T-cell (primary cell): ENCODE measurements at places on chromosomes 11 and 22. TPM values are rescaled to one million over a fixed set of nuclear protein-coding genes. Genes with fewer than 3 reads are reported as not detected.

Gene GPHA2
- not detected for total RNA-seq

Gene NCAPH2
- total RNA-seq = 110 TPM

Gene MCHR1
- not detected for total RNA-seq

Gene TMEM191B
- total RNA-seq = not detected

Gene NPAS4
- total RNA-seq = not detected

Gene MS4A1
- 14.5 TPM for total RNA-seq

Gene OR6M1
- not detected for total RNA-seq

Gene CCDC157
- 5.1 TPM for total RNA-seq

Gene OR5B21
- total RNA-seq = 0.54 TPM

Gene JHY
- 7.3 TPM for total RNA-seq

Gene PTPRCAP
- total RNA-seq = 211 TPM

Gene C11orf16
- total RNA-seq = not detected

Gene CLDN5
- total RNA-seq = not detected

Gene SAMM50
- 40.4 TPM for total RNA-seq

Gene SLC17A6
- not detected for total RNA-seq

Gene SMC1B
- 0.06 TPM for total RNA-seq

Gene HPX
- total RNA-seq = 2.5 TPM

Gene HORMAD2
- total RNA-seq = not detected

Gene CEP126
- 1.6 TPM for total RNA-seq

Gene PANX3
- total RNA-seq = not detected

Gene OR8B8
- not detected for total RNA-seq

Gene LRRC56
- total RNA-seq = 4.4 TPM

Gene BIK
- 2.7 TPM for total RNA-seq

Gene OR5A1
- not detected for total RNA-seq

Gene NNMT
- total RNA-seq = not detected

Gene TREH
- total RNA-seq = not detected

Gene KRTAP5-10
- not detected for total RNA-seq

Gene RAB6A
- total RNA-seq = 118 TPM

Gene MFRP
- not detected for total RNA-seq

Gene MMP13
- not detected for total RNA-seq

Gene PRDM11
- total RNA-seq = 9.1 TPM

Gene CBLIF
- total RNA-seq = not detected

Gene PDGFD
- total RNA-seq = 1.2 TPM

Gene TYR
- not detected for total RNA-seq

Gene TH
- total RNA-seq = not detected

Gene CREB3L1
- total RNA-seq = not detected

Gene KLHDC7B
- total RNA-seq = 5.9 TPM

Gene KCNJ4
- not detected for total RNA-seq

Gene CXCR5
- total RNA-seq = 6.3 TPM

Gene CDON
- total RNA-seq = 1.7 TPM

Gene SOX6
- not detected for total RNA-seq

Gene GRM5
- not detected for total RNA-seq

Gene HTR3A
- not detected for total RNA-seq

Gene CHST1
- total RNA-seq = not detected

Gene PATE2
- not detected for total RNA-seq

Gene CARD10
- 0.44 TPM for total RNA-seq

Gene SOX10
- total RNA-seq = not detected

Gene KIRREL3
- total RNA-seq = not detected

Gene MS4A8
- total RNA-seq = not detected

Gene DRD2
- total RNA-seq = not detected

Gene CHKB
- 203 TPM for total RNA-seq

Gene MS4A3
- 0.40 TPM for total RNA-seq
